Dermis blood vessel endothelial cell (primary cell): ENCODE measurements at places on chromosomes 7 and 10. TPM values are rescaled to one million over a fixed set of nuclear protein-coding genes. Genes with fewer than 3 reads are reported as not detected.
A peak's percentile ranks its signal among the peaks of the same experiment; 100 is the strongest.

Gene HOXA7
- 1.4 and 2.9 TPM in 2 replicates for total RNA-seq

Gene LRRD1
- under 0.01 TPM in 1 of 2 replicates, not detected in the other for total RNA-seq

Gene DNAJC30
- total RNA-seq: 0.85 and 1.3 TPM in 2 replicates

Gene CPN1
- total RNA-seq: not detected in 2 replicates

- DNase-seq: no peak
These were observed 596.7 kb upstream of the LRRTM3 start for GRCh38 chr10:66329147-66329546.

DNA sequence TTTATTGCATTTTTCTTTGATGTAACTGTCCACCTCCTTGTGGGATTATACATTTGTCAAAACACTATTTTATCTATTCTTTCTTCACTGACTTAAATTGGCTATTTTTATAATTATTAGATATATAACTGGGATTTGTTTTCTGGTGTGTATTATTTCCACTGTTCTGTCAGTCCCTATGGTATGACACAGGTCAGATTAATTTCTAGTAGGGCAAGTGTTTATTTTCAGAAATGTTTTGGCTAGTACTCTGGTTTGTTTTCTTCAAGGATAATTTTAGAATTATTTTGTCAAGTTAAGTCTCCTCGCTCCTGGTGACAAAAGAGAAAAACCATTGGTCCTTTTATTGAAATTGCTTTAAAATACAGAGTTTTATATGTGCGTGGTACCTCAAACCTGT, 91.3 kb downstream of the MPLKIP start:
- no peak for DNase-seq

DNA sequence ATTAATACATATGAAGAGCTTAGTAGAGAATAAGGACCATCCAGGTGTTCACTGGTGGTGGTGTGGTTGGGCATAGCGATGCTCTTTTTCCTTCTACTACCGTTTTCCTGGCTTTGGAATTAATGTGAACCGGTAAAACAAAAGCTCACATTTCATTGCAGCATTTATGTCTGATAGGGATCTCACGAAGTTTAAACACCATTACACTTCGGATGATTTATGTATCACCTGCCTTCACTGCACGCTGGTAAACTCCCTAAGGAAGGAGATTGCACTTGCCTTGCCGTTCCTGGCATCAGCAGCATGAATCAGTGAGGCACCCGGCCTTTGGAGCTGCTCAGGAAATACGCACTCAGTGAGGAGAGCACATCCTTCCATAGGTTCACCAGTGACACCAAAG, 47.5 kb downstream of the WIPF3 start:
- DNase-seq: no peak

GRCh38 chr7:54544149-54544526, 2.0 kb downstream of the VSTM2A start:
- DNase-seq: no peak

- no peak for DNase-seq
These were observed 59.7 kb downstream of the CXCL12 start for GRCh38 chr10:44325157-44325556.

- no peak for DNase-seq
These were observed 38.0 kb upstream of the VSIR start for GRCh38 chr10:71811351-71811750.

DNA sequence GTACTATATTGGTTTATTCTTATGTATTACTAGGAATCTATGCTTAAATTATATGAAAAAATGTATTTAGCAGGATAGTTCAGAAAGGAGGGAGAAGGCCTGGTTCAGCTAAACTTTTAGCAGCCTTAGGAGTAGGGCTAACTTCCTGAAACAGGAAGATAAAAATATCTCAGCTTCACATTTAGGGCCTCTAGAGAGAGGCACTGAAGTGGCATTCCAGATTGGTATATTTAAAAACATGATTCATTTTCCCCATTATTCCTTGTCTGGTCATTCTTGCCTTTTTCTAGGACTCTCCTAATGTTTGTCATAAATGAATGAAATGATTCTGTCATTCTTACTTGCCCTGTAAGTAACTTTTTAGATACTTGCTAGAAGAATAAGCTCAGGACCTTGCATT, 63.0 kb upstream of the CYP26C1 start:
- no peak for DNase-seq

DNA sequence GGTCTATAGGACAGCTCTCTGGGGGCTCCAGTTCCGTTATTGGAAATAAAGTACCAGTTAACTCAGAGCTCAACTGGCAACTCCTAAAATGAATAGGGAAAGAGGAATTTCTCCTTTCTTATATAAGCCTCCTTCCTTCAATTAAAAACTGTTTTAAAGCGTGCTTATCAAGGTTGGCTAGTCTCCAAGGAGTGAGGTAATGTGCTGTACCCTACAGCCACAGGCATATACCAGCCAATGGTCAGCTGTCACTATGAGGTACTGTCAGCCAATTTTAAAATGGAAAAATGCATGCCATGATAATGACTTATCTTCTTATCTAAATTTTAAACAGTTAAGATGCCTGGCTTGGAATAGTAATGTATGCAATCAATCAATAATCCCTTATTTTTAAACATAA, 76.2 kb downstream of the PLCE1 start:
- no peak for DNase-seq

DNA sequence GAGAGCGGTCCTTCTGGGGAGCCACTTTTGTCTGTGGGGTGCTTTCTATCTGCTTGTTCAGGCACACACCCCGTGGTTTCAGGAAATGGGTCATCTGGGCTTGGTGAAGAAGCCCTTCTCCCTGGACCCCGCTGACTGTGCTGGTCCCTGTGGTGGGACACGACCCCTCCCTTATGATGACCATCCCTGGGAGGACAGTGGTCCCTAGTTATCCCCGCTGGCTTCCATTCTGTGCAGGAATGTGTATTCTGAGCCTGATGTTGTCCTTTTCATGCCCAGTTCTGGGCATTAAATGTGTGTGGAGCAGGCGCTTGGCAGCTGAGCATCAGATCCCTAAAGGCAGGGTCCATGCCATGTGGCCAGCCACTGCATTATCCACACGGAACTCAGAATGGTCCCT, 71.6 kb downstream of the TCERG1L start:
- no peak for DNase-seq

DNA sequence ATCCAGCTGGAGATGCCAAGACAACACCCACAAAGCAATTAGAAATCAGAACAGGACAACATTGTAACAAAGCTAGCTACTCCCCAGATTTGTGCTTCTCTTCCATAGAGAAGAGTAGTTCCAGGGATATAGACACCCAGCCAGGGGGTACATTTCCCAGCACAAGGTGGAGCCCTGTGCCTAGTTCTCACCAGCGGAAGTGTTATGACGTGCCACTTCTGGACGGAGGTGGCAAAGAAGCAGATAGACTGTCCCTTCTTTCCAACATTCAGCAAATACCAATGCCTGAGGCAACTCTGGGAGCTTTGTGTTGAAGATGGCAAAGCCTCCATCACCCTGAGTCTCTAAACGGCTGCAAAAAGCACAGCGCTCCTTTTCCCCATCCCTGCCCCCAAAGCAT, 23.4 kb upstream of the GSAP start:
- peak; percentile 53 for DNase-seq

- no peak for DNase-seq
These were observed 37.9 kb downstream of the IL2RA start for GRCh38 chr10:6024334-6024682.

- no peak for DNase-seq
These were observed 2.1 kb downstream of the CNNM2 start for GRCh38 chr10:102919992-102920739.

GRCh38 chr10:66680886-66681285, 244.9 kb upstream of the LRRTM3 start:
- no peak for DNase-seq

- no peak for DNase-seq
These were observed 3.4 kb downstream of the KCNIP2 start for GRCh38 chr10:101840102-101840684.

DNA sequence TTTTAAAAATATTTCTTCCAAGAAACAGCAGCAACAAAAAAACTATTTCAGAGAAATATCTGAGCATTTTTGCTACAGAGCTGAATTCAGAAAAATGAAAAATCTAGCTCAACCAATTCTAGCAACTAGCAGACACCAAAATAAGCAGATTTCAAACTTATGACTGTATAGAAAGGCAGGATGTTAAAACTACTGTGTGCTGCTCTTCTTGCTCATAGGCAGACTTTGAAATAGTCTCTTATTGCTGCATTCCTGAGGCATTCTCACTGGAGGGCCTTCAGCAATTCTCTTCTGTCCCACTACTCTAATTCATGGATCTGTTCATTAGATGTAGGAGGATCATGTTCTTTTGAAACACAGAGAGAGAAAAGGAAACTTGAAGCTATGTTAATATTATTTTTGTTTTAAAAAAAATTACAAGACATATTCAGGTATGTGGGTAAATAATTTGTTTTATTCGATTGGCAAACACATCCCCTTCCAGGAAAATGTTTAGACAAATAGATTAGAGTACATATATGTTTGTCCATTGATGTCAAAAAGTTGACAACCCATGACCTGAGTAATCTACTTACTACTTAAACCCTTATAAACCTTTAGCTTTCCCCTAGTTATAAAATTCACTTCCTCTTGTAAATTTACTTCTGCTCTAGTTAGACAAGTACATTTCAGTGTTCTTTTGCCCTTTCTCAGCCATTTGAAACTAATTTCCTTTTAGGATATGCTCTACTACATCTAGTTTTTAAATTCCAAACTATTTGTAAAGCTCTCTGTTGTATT, 428.2 kb upstream of the POT1 start:
- DNase-seq: peak; percentile 42

- DNase-seq: peak; percentile 2
These were observed 740 bp downstream of the GALNT11 start for GRCh38 chr7:152025937-152026890.

DNA sequence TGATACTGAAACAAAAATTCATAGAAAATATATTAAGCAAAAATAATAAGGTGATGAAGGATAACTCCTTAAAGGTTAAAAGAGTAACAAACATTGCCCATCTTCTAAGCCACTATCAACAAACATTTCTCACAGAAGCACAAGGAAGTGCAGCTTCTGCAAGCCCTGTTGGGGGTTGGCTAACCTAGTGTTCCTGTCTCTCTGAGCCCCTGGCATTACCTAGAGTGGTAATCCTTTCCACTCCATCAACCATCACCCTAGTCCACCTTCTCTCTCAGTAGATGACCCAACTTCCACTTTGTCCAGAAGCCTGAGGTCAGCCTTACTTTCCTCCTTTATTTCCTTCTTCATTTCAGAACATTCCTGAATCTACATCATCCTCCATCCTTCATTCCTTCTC, 59.7 kb downstream of the HIPK2 start:
- no peak for DNase-seq

GRCh38 chr7:41002741-41003610, 699.9 kb downstream of the INHBA start:
- peak; percentile 83 for DNase-seq
